ENCODE measurements at places on chromosomes 1 and 21. TPM values are rescaled to one million over a fixed set of nuclear protein-coding genes. Genes with fewer than 3 reads are reported as not detected.

The AGBL4 gene
- total RNA-seq: not detected

The NT5C1A gene
- not detected for total RNA-seq

The ZNF644 gene
- total RNA-seq: 45.8 TPM

The NUDT4B gene
- total RNA-seq: 9.8 TPM

The RGS8 gene
- total RNA-seq: not detected

The THEM5 gene
- not detected for total RNA-seq

The PAQR6 gene
- 0.56 TPM for total RNA-seq

The TMPRSS15 gene
- total RNA-seq: not detected

The TMEM200B gene
- 4.3 TPM for total RNA-seq

The CR1 gene
- total RNA-seq: not detected

The EPHX1 gene
- 46.1 TPM for total RNA-seq
